ENCODE measurements at places on chromosomes 4 and X. TPM values are rescaled to one million over a fixed set of nuclear protein-coding genes. Genes with fewer than 3 reads are reported as not detected.

The CSN1S1 gene
- not detected for total RNA-seq

The LPAR4 gene
- total RNA-seq: 2.4 TPM

The MCF2 gene
- total RNA-seq: not detected

The AKAP4 gene
- total RNA-seq: not detected

The CLGN gene
- total RNA-seq: 3.6 TPM

The YIPF7 gene
- not detected for total RNA-seq

GRCh38 chrX:105701310-105702052 is 120.9 kb upstream of the NRK start:
- no peak for DNase-seq

GRCh38 chr4:54945838-54946237 is 179.6 kb downstream of the KDR start:
- DNase-seq: no peak

GRCh38 chrX:154734061-154734781 is 16.7 kb downstream of the GAB3 start:
- DNase-seq: peak; percentile 57

DNA sequence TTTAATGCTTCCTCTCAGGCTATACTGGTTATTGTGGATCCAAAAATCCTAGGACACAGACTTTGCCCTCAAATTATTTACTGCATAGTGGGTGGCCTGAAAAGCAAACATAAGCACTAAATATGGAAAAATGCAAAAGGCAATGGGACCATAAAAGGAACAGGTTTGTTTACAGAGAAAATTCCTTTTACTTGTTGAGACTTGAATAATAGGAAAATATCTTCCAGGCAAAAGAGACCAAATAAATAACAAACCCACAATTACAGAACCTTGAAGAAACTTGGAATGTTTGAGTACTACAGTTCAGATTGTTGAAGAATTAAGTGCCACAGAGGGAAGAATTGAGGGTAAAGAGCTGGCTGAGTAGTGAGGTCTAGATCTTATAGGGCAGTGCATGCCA is 711.0 kb downstream of the C4orf33 start:
- no peak for DNase-seq

DNA sequence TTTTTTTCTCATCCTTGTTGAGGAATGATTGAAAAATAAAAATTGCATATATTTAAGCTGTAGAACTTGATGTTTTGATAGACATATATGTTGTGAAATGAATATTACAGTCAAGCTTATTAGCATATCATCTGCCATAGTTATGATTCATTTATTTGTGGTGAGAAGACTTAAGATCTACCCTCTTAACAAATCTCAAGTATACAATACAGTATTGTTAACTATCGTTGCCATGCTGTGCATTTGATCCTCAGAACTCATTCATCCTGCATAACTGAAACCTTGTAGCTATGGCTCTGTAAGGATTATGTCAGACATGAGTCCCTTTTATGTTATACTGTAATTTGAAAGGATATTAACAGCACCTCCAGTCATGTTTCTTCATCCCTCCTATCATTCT is 2045.3 kb downstream of the ARAP2 start:
- DNase-seq: no peak

GRCh38 chr4:79413886-79414285 is 5.9 kb upstream of the GK2 start:
- DNase-seq: no peak

GRCh38 chr4:70902577-70903290 is 565 bp downstream of the MOB1B start:
- DNase-seq: peak; percentile 50

Measured in SJSA1 (cell line).